ENCODE measurements at places on chromosomes 16 and 17. TPM values are rescaled to one million over a fixed set of nuclear protein-coding genes. Genes with fewer than 3 reads are reported as not detected.

SYNGR2 gene
- total RNA-seq: 125 TPM

CDRT15 gene
- not detected for total RNA-seq

CMTR2 gene
- 21.2 TPM for total RNA-seq

KRT40 gene
- total RNA-seq: not detected

- DNase-seq: no peak
Measured at GRCh38 chr17:33987162-33987561, 267.9 kb upstream of the CCL2 start.

DNA sequence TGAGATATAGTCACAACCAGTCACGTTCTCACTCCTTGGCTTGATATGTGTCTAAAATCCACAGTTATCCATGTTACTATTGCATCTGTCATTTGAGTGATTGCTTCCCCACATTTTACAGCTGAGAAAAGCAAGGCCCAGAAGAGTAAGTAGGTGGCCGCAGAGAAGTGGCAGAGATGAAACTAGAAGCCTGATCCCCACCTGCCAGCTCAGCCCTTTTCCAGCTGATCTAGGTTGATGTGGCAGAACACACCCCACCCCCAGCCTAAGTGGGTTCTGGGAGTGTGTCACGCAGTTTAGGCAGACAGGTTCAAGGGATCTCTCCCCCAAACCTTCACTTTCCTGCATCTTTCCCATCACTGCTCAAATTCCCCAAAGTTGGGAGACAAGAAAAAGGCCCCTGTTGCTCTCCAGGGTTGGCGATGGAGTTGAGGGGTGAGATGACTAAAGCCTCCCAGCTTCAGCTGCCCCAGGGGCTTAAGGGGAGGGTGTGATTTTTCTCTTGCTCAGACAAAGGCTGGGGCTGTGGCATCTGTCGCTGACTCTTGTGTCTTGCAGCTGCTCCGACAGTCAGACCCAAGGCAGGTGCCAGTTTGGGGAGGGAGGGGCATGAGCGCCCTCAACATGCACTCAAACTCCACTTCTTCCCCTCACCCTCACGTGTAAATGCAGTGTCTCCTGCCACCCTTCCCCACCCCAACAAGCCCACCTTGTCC is 48.9 kb upstream of the LHX1 start:
- no peak for DNase-seq

DNA sequence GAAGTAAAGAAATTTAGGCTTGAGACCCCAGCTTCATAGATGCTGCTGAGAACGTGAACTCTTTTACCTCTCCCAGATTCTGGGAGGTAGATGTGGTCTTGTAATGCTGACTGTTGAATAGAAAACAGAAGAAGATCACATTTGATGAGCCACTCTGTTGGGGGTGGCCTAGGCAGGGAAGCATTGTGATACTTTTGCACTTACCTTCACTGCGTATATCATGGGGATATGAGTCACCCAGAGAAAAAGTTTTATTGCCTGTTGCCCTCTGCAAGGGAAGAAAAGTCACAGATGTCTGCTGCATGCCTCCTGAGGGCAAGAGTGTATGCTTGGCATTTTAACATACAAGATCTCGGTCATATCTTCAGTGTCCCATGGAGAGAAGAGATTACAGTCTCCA is 365.4 kb downstream of the SNX29 start:
- no peak for DNase-seq

DNA sequence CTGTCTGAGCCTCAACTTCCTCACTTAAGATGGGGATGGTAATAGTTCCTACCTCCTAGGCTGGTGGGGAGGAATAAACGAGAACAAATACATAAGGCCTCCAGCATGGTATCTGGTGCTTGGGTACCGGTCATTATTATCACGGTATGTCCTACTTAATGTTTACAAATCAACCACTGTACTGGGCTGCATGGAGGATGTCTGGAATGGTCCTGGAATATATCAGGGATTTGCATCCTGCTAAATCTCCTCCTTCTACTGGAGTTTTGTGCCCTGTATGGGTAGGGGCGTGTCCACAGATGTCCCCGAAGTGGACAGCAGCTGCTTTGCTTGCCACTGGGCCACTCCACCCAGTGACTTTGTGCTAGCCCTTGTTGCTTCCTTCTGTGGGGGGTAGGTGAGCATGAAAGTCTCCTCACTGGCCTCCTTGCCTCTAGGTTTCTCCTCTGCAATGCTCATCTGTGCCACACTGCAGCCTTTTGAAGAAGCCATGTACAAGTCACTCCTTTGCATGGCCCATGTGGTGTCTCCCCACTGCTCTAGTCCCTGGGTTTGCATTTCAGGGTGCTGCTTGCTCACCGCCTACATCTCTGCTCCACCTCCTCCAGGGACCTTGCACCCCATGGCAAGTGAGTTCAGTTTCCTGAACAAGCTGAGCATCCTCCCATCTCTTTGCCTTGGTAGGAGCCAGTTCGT is 2.2 kb upstream of the CMIP start:
- DNase-seq: no peak

DNA sequence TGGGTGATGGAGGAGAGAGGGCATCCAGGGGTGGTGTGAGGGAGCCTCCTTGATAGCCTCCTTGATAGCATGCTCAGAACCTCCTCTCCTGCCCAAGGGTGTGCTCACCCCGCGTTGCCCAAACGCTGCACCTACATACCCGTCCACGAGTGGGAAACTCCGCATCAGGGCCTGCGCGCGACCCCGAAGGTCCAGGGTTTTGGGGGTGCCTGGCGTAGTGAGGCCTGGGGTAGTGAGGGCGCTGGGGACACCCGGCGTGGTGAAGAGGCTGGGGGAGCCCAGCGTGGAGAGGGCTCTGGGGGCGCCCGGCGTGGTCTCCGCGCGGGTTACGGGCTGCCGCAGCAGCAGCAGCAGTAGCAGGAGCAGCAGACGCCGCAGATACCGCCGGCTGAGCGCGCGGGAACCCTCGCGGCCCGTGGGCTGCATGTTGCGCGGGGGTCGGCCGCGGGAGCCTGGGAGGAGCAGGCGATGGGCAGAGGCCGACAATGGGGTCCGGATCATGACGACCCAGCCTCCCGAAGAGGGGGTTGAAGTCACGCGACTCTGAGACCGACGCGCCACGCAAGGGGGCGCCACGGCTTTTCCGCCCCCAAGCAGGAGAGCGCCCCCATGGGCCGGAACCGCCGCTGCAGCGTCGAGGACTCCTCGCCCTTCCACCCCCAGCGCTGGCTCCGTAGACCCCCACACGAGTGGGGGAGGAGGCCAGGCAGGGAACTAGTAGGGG is at the start of gene DPEP3:
DPEP3 (minus strand) TSS at position 545 of the 724 bp plus-strand sequence; CDS start at position 426, 119 bp downstream.
- DNase-seq: no peak
